Activated CD8-positive, alpha-beta memory T cell treated with anti-CD3 and anti-CD28 coated beads for 1 hour (primary cell): ENCODE measurements at places on chromosomes 3 and 15.

DNA sequence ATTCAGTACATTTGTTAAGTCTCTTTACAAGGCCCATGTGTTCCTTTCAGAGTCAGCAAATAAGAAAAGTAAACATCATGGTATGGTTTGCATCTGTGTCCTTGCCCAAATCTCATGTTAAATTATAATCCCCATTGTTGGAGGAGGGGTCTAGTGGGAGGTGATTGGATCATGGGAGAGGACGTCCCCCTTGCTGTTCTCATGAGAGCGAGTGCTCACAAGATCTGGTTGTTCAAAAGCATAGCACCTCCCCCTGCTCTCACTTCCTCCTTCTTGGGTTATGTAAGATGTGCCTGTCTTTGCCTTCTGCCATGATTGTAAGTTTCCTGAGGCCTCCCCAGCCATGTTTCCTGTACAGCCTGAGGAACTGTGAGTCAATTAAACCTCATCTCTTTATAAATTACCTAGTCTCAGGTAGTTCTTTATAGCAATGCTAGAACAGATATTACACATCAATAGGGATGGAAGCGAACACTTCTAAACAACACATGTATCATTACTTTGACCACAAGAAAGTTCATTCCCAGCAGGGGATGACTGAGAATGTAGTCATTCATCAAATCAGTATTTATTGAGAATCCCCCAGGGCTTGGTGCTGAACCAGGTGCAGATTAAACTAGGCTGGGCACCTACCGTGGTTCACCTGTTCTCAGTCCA lies 4.1 kb downstream of the EFCAB12 start:
- no peak for DNase-seq

- no peak for DNase-seq
Measured at GRCh38 chr3:122587572-122587971, 10.1 kb downstream of the PARP15 start.

GRCh38 chr3:4983739-4984510 lies 4.7 kb downstream of the BHLHE40 start:
- peak; percentile 80 for DNase-seq

DNA sequence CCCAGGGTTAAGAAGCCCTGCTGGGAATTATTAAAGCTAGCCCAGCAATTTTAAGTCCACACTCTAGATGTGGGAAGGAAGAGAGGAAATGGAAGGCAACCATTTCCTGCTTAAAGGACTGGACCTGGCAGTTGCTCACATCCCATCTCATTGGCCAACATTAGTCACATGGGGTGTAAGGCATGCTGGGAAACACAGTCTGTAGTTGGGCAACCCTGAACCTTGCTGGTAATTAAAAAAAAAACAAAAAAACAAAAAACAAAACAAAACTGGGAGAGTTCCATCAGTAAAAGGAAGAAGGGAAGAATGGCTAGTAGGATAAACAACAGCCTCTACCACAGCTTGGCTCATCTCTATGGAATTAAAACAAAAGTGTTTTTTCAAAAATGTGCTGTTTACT lies 136.0 kb downstream of the VGLL4 start:
- no peak for DNase-seq

DNA sequence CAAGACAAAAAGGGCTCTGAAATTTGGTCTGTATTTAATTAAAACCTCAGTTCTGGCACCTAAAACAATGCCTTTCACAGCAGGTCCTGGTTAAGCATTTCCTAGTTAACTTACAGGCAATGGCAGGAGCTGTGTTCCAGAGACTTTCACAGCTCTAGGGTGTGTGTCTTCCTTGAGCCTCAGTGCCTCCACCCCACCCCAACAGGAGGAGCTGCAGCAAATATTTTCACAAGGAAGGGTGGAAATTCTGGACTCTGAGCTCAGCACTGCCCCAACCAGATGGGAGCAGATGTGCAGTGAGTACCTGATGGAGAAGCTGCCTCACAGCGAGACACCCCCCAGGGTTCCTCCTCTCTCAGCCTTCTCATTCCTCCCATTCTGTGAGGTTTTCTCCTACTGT lies 106.3 kb upstream of the SPATA12 start:
- no peak for DNase-seq

GRCh38 chr15:76147906-76148570 lies 88.3 kb downstream of the TMEM266 start:
- peak; percentile 45 for DNase-seq

DNA sequence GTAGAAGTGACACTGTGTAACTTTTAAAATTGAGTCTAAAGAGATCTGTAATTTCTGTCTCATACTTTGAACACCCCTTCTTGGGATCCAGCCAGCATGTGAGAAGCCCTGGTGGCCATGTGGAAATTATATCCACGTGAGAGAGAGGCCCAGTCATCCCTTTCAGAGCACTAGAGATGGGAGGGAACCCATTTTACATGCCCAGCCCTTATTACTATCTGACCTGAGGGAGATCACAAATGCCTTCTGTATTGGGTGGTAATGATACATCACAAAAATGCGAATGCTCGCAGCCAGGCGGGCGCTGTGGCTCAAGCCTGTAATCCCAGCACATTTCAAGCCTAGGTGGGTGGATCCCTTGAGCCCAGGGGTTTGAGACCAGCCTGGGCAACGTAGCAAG lies 27.3 kb upstream of the TRAK1 start:
- DNase-seq, result no peak

DNA sequence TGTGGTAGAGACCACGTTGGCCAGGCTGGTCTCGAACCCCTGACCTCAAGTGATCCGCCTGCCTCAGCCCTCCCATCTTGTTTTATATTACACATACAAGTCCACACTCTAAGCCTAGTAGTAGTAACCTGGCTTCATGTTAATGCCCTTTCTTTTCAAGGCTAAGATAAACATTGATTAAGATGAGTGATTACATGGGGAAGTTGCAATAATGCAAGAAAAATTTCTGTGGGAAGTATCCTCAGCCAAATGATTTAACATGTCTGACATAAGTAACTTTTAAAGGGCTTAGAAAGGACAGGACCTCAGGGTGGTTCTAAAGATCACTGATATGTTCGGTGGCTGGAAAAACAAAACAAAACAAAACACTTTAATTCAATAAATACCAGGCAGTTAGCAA lies 72.1 kb downstream of the SFMBT1 start:
- no peak for DNase-seq

GRCh38 chr3:168034152-168034928 lies 61.4 kb downstream of the GOLIM4 start:
- DNase-seq, result no peak

GRCh38 chr3:129007792-129008191 lies 6.7 kb downstream of the EFCC1 start:
- no peak for DNase-seq

DNA sequence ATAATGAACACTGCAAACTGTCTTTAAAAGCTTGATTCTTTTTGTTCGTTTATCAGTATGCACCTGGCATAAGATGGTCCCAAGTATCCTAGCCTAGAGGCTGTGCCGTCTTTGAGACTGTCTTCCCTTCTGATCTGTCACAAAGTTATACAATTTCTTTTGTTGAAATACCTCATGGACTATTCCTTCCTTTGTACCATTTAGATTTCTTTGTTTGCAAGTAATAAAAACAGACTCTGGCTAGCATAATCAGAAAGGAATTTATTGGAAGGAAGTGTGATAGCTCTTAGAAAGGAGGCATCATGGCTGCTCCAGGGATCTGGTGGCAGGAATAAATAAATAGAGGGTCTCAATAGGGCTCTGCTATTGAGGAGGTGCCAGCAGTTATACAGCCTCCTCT lies 280.4 kb downstream of the SLC9A9 start:
- DNase-seq, result no peak

GRCh38 chr3:107680698-107681097 lies 157.9 kb downstream of the BBX start:
- no peak for DNase-seq

- no peak for DNase-seq
Measured at GRCh38 chr3:53806182-53807116, 39.8 kb downstream of the CHDH start.

DNA sequence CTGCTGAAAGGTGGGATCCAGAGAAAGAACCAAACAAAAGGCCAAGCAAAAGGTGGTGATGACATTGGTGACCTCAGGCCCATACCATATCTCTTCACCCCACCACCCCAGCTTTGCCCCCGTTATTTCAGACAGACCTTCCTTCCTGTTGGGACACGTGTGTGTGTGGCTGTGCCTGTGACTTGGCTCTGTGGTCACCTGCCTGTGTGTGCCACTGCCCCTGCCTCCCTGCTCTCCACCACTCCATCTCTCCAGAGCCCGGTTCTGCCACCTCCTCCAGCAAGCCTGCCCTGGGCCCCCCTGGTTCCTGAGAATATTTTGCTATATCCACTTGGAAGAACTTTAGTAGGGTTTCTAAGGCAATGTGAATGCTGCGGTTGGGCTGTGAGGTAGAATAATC lies 28.6 kb upstream of the TLE3 start:
- no peak for DNase-seq

- DNase-seq, result no peak
Measured at GRCh38 chr15:99755692-99756409, 22.6 kb upstream of the LYSMD4 start.

DNA sequence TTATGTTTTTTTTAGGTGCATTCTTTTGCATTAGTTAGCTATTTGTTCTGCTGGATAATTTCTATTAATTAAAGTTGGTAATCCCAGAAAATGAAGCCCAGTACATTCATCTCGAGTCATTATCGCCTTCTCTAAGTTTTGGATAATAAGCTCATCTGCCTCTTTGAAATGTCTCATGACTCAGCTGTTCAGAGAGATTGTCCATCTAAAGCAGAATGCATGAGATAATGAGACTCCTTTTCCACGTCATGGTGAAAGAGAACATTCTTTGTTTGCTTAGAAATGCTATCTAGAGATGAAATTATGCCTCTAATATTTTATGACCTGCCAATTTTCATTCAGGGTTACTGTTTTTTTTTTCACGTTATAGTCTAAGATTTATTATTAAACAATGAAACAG lies 374.7 kb upstream of the GOLIM4 start:
- no peak for DNase-seq

GRCh38 chr3:56612146-56612545 lies 55.2 kb downstream of the CCDC66 start:
- no peak for DNase-seq

GRCh38 chr3:169993761-169994160 lies 27.2 kb downstream of the SEC62 start:
- no peak for DNase-seq

DNA sequence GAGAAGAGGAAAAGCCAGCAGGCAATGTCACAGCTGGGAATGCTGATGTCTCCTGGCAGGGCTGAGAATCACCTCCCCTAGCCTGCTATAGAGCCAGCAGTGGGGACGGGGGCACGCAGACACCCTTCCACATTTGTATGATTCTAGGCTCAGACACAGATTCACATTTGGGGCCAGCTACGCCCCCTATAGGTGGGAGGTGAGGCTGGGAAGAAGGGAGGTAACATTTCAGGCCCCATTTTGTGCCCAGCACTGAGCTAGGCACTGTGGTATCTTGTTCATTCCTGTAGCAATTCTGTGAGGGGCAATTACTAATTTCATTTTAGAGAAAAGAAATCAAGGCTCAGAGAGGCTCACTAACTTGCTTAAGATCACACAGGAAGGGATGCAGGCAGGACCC lies 15.9 kb upstream of the ACAD9 start:
- no peak for DNase-seq

DNA sequence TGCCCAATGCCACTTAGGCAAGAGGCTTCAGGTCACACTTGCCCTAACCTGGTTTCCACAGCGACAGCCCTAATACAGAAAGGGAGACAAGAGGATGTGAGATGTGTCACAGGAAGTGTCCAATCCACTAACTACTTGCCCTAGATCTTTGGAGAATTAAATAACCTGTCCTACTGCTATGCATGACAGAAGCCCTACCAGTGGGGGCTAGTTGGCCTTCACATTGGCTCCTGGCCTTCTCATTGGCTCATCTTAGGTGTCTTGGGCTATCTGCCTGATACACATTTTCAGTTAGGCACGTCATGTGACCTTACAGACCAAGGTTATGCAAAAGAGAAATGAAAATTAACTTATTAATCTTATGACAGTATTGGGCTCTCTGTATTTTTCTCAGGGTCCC lies 449.9 kb downstream of the FHIT start:
- DNase-seq, result no peak

DNA sequence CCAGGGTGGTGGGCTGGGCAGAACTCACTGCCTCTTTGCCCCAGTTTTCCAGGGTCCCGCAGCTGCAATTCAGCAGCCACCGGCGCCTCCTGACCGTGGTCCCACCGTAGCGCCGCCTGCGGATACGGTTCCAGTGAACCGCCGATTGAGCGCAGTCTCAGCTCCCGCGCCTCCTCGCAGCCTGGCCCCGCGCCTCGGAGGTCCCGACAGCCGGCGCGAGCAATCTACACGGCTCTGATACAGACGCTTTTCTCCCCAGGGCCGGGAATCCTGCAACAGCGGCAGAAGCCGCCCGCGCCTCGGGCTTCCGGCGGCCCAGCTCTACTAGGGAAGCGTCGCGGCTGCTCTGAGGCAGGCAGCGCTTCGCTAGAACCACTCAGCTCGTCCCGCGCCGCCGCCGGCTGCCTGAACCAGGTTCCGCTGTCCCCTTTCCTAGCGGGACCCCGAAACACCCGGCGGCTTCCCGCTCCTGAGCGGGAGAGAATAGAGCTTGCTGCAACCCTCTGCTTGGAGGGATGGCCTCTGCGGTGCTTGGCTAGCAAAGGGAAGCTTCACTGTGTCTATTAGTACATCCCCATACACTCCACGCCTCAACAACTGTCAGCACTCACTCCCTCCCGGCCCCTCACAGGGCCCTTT lies 3.1 kb downstream of the FOXL2NB start:
- no peak for DNase-seq

- no peak for DNase-seq
Measured at GRCh38 chr3:149342413-149343380, 9.3 kb upstream of the TM4SF18 start.

GRCh38 chr3:29334706-29335105 lies 53.8 kb downstream of the RBMS3 start:
- DNase-seq, result no peak
